ENCODE measurements at places on chromosomes 7 and 10.

DNA sequence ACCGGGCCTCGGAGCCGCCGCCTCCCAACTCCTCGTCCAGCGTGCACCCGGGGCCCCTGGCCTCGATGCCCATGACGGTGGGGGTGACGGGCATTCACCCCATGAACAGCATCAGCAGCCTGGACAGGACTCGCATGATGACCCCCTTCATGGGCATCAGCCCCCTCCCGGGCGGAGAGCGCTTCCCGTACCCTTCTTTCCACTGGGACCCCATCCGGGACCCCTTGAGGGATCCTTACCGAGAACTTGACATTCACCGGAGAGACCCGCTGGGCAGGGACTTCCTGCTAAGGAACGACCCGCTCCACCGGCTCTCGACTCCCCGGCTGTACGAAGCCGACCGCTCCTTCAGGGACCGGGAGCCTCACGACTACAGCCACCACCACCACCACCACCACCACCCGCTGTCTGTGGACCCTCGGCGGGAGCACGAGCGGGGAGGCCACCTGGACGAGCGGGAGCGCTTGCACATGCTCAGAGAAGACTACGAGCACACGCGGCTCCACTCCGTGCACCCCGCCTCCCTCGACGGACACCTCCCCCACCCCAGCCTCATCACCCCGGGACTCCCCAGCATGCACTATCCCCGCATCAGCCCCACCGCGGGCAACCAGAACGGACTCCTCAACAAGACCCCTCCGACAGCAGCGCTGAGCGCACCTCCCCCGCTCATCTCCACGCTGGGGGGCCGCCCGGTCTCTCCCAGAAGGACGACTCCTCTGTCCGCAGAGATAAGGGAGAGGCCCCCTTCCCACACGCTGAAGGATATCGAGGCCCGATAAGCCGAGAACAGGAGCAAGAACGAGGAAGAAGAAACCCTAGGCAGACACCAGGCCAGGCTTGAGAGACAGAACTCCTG is 341.5 kb upstream of the GALNT17 start:
- no peak for DNase-seq

- no peak for DNase-seq
These were observed at the start of gene ZP3 for GRCh38 chr7:76424413-76425111. Gene ZP3, plus strand, starts transcription at chr7:76424950. Its CDS starts 15 bp downstream, at chr7:76424965.

- no peak for DNase-seq
These were observed 577.7 kb upstream of the AUTS2 start for GRCh38 chr7:69020536-69020935.

DNA sequence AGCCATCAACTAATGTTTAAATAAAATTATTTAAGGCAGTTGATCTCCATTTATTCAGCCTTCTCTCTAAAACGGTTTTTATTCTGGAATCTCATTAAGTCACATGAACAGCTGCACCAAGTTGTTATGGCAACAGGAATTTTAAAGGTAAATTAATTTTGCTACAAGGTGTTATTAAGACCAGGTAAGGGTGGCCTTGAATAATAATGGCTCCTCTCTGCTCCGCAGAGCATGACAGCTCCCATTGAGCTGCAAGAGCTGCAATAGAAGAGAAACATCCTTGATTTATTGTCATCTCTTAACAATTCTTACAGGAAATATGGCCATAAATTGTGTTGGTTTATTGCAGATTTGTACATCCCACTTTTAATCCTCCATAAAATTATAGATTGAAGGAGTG is 165.8 kb downstream of the KLF6 start:
- no peak for DNase-seq

GRCh38 chr10:13066527-13066926 is 33.4 kb upstream of the OPTN start:
- no peak for DNase-seq

- DNase-seq = no peak
These were observed 410.8 kb upstream of the COBL start for GRCh38 chr7:51727441-51727840.

- no peak for DNase-seq
These were observed 69.9 kb downstream of the NKX6-2 start for GRCh38 chr10:132715776-132716680.

Data from HEK293T (cell line).